ENCODE measurements at places on chromosomes 7 and 10.

- no peak for DNase-seq
Measured at GRCh38 chr10:6254201-6254600, 51.5 kb downstream of the PFKFB3 start.

- no peak for DNase-seq
Measured at GRCh38 chr10:64896582-64896981, 1375.4 kb downstream of the REEP3 start.

DNA sequence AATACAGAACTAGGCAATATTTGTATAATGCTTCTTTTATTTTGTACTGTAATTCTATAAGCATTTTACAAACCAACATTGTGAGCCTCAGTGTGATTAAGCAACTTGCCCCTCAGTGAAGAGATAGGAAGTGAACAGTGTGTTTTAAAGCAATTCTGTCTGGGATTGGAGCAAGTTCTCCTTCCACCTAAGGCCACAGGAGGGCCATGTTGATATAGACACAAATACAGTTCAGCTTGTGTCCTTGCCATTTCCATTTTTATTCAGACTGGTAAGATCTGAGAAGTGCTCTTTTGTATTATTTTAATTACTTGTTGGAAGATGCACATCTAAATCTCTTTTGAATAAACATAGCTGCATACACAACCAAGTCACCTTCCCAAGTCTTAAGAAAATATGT is 416.3 kb upstream of the COBL start:
- no peak for DNase-seq

- no peak for DNase-seq
Measured at GRCh38 chr10:96743988-96744585, 23.8 kb upstream of the PIK3AP1 start.

- DNase-seq: peak; percentile 59
Measured at GRCh38 chr10:110008518-110009339, 945 bp downstream of the ADD3 start.

DNA sequence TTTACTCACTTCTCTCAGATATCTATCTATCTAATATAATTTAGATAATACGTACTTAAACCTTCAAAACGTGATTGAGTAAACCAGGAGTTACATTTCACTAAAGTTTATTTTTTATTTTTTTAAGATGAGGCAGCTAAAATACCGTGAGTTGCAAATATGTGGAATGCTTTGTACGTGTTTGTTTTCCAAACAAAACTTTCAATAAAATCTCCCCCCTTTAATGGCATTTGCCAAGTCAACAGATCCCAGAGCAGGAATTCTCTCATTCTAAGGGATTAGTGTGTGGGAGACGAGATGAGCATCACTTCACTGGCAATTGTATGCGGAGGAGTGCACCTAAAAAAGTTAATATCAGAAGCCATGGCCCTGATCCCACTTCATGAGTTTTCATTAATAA is 53.7 kb upstream of the MAGI2 start:
- no peak for DNase-seq

Measured in PC-3 (cell line).